ENCODE measurements at places on chromosomes 7 and 10. TPM values are rescaled to one million over a fixed set of nuclear protein-coding genes. Genes with fewer than 3 reads are reported as not detected.

- DNase-seq: peak; percentile 86
These were observed 5.8 kb downstream of the VSIR start for GRCh38 chr10:71767420-71768035.

Gene GARIN1A
- 0.97 TPM for total RNA-seq

Gene OR2A1
- not detected for total RNA-seq

DNA sequence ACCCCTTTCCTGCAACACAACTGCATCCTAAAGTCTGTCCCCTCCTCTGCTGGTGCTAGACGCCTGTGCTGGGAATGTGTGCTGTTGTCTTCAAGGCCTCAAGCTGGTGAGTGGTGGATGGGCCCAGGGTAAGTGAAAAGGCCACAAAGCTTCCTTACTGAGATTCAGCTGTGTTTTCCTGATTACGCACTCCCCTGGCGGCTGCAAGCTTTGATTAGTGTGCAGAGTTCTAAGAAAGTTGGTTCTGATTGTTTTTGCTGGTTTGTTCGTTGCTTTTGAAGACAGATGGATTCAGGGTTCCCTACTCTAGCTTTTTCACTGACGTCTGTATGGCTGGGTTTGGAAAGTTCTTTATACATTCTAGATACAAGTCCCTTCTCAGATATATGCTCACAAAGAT, 11.9 kb upstream of the FOXL3 start:
- DNase-seq: no peak

GRCh38 chr10:43076311-43076875, 476 bp upstream of the RET start:
- peak; percentile 58 for DNase-seq

- no peak for DNase-seq
These were observed 117.1 kb upstream of the DIP2C start for GRCh38 chr10:806451-807162.

Gene TCTN3
- total RNA-seq: 8.2 TPM

DNA sequence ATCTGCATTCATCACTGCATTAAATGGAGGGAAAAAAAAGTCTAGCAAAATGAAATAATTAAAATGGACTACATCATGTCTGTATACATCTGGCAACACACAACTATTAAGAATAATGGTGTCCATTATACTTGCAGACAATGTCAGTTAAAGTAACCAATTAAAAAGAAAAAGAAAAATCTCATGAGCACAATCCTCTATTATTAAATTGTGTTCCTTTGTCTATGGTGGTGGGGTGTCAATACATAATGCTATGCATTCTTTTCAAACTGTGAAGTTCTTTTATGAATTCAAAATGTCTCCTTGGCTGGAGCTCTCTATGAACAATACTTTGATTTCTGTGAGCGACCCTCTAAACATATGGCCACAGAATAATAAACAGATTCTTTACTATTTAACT, 63.5 kb downstream of the NRP1 start:
- DNase-seq: no peak

- no peak for DNase-seq
These were observed 23.6 kb upstream of the PPIA start for GRCh38 chr7:44772867-44773266.

GRCh38 chr10:44028384-44029137, 356.3 kb downstream of the CXCL12 start:
- DNase-seq: no peak

DNA sequence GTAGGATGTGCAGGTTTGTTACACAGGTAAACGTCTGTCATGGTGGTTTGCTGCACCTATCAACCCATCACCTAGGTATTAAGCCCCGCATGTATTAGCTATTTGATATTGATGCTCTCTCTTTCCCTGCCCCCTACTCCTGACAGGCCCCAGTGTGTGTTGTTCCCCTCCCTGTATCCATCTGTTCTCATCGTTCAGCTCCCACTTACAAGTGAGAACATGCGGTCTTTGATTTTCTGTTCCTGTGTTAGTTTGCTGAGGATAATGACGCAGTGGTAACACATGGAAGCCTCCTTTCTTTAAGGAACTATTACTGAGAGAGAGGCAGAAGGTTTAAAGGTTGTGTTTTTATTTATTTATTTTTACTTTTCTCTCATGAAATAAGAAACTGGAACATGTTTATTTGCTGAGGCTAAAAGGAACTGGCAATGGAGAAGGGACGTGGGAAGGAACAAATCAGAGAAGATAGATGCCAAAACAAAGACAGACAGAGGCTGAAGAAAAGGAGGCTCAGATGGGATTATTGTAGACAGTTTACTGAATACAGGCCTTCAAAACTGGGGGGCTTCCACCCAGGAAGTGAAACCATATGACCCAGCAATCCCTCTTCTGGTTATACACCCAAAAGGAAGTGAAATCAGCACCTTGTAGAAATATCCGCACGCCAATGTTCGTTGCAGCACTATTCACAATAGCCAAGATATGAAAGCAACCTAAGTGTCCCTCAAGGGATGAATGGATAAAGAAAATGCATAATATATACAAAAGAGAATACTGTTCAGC, 556.3 kb downstream of the GRM8 start:
- DNase-seq: no peak

Gene FRMD4A
- 43.3 TPM for total RNA-seq

GRCh38 chr7:603152-603951, 83.7 kb upstream of the PDGFA start:
- no peak for DNase-seq

Gene PVRIG
- not detected for total RNA-seq

Gene AGMO
- 0.32 TPM for total RNA-seq

- no peak for DNase-seq
These were observed 93.1 kb downstream of the ATE1 start for GRCh38 chr10:121834757-121835156.

- DNase-seq: no peak
These were observed 385.6 kb downstream of the DNAJB6 start for GRCh38 chr7:157722137-157723060.

DNA sequence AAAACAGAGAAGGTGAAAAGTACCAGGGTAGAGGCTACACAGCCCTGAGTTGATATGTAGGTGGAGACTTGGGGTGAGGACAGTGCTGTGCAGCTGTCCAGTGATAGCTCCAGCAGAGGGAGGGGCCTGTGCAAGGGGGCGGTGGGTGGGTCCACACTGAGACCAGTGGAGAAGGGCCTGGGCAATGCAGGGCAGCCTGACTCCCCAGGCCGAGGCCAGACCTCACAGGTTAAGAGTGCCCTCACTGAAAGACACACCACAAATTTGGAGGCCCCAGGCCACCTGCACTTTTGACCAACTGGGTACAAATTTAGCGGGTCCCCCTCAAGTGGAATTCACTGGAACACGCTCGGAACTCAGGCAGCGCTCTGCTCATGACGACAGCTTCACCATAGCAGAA, 6.7 kb upstream of the RASGEF1A start:
- no peak for DNase-seq

- DNase-seq: no peak
These were observed 25.7 kb downstream of the IKZF1 start for GRCh38 chr7:50330254-50330653.

DNA sequence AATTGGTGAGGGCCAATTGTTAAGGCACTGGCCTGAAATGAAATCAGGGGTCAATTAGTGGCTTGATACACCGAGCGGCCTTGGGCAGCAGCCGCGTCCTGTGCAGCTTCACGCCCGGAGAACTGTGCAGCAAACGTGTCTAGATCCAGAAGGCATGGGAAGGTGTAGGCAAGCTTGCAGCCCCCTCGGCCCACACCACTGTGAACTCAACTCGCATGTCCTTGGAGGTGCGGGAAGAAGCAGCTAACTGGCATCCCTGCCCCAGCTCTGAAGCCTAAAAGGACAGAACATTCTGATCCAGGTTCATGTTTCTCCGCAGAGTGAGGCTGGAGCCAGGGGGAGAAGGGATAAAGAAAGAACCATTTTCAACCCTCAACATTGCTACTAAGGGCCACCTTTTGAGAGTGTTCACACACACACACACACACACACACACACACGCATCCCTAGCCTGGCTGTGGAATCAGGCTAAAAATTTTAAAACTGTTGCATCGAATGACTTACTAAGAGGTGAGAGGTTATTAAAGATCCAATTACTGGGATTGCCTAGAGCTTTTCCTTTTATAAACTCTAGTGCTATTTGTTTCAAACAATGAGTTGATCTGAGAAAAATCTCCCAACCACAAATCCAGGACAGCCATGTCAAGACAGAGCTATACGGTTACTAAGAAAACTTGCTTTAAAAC, 104.0 kb downstream of the PARP12 start:
- no peak for DNase-seq

DNA sequence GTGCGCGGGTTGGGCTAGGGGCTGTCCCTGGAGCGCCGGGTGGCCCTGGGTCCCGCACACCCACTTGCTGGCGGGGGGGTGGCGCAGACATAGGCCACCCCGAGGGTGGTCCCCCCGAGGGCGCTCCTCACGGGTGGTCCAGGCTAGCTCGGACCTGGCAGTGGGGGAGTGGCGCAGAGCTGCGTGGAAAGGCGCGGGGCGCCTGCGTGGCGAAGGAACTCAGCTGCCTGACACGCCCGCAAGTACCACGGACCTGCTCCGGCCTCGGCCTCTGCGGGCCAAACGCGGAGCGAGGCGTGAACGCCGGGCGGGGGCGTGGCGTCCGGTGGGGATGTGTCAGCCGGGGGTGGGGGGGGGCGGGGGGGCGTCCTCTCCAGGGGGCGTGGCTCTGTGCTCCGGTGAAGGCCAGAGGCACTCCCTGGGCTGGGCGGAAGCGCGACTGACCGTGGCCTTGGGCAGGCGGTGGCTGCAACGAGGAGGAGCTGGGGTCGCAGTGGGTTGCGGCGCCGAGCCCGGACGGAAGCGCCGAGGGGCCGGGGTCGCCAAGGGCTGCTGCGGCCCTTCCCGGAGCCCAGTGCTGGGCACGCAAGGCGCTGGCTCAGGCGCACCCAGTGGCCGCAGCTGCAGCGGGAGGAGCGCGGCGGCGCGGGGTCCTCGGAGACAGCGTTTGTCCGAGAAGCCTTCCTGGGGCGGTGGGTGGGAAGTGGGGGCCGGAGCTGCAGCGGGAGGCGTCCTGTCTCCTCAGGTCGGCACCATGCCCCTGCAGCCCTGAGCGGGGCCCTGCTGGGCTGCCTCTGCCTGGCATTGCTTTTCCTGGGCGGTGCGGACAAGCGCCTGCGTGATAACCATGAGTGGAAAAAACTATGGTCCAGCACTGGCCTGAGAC, 58.9 kb upstream of the NUPR2 start:
- peak; percentile 52 for DNase-seq

GRCh38 chr7:117157241-117158209, 165.3 kb downstream of the WNT2 start:
- DNase-seq: peak; percentile 51

GRCh38 chr10:93844979-93845626, 48.7 kb upstream of the SLC35G1 start:
- DNase-seq: no peak

Gene ABCB1
- total RNA-seq: 4.8 TPM

- no peak for DNase-seq
These were observed 66.9 kb downstream of the CABCOCO1 start for GRCh38 chr10:61729596-61729995.

GRCh38 chr7:12728192-12728538, 40.7 kb downstream of the ARL4A start:
- no peak for DNase-seq

DNA sequence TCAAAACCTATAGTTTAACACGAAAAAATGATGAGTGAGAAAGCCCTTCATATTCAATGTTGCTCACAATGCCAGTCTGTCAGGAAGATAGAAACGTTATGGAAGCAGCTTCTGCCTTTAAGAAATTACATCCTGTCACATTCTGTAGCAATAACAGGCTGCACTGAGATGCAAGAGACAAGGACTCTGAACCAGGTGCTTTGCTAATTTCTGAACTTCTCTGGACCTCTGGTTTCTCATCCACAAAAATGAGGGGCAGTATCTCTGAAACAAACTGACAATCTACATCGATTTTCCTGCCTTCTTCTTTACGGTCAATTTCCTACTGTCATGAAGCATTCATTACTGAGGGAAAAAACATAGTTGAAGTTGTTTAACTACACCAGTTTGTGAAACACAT, 234.0 kb downstream of the SNX13 start:
- no peak for DNase-seq

- DNase-seq: no peak
These were observed 190.5 kb downstream of the TMEM26 start for GRCh38 chr10:61262486-61263261.

Gene MYH16
- not detected for total RNA-seq

Gene GFRA1
- total RNA-seq: 6.7 TPM

Gene ATOH7
- total RNA-seq: not detected

- DNase-seq: no peak
These were observed 509.7 kb upstream of the PODXL start for GRCh38 chr7:132065989-132066603.

Gene TLX1
- not detected for total RNA-seq

Gene GNAT3
- not detected for total RNA-seq

GRCh38 chr10:117399341-117400196, 24.3 kb upstream of the PDZD8 start:
- DNase-seq: no peak

Gene ABCA13
- 0.20 TPM for total RNA-seq

DNA sequence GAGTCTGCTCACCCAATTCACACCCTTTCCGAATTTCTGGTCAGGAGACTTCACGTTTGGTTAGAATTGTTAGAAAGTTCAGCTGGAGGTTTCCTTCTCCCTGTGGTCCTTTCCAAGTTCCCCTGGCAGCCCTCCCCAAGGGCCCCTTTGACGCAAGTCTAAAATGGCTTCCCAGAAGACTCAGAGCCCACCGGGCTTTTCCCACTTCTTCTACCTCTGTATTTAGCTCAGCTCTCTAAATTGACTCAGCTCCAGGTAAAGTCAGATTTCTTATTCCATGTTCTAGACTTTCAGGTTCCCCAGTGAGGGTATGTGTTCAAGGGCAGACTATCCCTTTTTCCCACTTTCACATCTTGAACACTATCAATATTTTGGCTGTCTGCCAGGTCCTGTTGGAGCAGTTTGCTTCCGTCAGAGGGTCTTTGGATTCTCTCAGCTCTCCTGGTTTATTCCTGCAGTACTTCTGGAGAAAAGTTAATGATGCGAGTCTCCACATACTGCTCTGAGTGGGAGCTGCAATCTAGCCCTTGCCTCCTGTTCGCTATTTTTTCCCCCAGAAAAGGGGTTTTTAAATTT, 53.1 kb upstream of the ZNF273 start:
- no peak for DNase-seq

GRCh38 chr7:28081016-28081415, 99.6 kb downstream of the JAZF1 start:
- peak; percentile 37 for DNase-seq

DNA sequence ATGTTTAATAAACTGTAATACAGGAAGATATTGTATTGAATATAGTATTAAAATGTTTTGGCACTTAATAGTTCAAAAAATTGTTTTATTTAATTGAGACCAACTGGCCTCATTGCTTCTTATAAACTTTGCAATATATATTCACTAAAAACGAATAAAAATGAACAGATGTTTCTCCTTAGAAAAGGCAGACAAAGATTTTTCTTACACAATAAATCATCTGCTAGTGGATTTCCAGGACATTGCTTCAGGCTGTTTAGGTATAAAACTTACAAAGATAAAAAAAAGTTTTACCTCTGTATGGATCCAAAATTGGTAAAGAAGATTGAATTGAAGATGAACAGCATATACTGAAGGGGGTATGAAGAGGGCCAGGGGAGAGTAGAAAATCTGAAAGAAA, 143.6 kb downstream of the AGMO start:
- DNase-seq: no peak
